ENCODE measurements at places on chromosomes 5 and 9.
A peak's percentile ranks its signal among the peaks of the same experiment; 100 is the strongest.

DNA sequence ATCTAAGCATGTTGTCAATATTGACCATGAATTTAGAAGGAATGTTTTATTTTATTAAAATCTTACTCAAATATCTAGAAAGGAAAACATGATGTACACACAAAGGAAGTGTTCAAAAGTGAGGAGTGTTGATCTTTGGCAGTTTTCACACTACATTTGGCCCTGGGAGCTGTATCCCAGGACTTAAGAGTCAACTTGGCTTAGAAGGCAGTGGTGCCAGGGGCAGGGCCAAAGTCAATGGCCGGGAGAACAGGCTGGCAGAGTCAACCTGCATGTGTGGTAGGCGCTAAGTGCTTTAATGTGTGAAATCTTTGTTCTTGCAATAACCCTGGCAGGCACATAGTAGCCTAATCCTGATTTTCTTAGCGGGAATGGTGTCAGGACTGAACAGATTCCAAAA lies 228.4 kb downstream of the TENT4A start:
- DNase-seq, result no peak

GRCh38 chr5:156147944-156148285 lies 179.0 kb upstream of the SGCD start:
- no peak for DNase-seq

DNA sequence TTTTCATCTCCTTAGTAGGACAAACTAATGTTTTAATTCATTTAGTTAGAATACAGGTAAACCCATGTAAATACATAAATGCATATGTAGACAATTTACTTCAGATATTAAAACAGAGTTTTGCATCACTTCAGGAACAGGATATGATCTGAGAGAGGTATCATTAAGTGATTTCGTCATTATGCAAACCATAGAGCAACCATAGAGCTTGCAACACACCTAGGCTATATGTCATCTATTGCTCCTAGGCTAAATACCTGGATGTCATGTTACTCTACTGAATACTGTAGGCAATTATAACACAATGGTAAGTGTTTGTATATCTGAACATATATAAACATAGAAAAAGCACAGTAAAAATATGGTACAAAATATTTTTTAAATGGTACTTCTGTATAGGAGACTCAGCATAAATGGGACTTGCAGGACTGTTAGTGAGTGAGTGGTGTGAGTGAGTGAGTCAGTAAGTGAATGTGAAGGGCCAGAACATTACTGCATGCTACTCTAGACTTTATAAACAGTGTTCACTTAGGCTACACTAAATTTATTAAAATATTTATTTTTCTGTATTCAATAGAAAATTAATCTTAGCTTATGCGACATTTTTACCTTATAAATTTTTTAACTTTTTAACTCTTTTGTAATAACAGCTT lies 1377.5 kb upstream of the CDH9 start:
- no peak for DNase-seq

- no peak for DNase-seq
These were observed 788.4 kb downstream of the TLE4 start for GRCh38 chr9:80359941-80360881.

GRCh38 chr9:10612641-10613398 lies at the start of gene PTPRD:
PTPRD (minus strand) TSS chr9:10613002.
- DNase-seq, result peak; percentile 9

GRCh38 chr9:106403081-106403480 lies 459.9 kb upstream of the ZNF462 start:
- DNase-seq, result no peak

DNA sequence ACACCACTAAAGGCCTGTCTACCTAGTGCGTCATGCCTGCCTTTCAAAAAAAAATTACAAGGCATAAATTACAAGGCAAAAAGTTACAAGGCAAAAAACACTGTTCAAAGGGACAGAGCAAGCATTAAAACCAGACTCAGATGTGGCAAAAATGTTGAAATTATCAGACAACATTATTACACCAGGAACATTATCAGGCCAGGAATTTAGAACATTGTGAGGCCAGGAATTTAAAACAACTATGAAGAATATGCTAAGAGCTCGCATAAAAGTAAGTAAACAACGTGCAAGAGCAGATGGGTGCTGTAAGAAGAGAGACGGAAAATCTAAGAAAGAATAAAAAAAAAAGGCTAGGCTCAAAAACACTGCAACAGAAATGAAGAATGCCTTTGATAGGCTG lies 18.2 kb upstream of the MLANA start:
- no peak for DNase-seq

- no peak for DNase-seq
These were observed 271.3 kb downstream of the KIAA0825 start for GRCh38 chr5:94347130-94347529.

- no peak for DNase-seq
These were observed 35.3 kb upstream of the GABBR2 start for GRCh38 chr9:98743818-98744611.
